ENCODE measurements at places on chromosomes 7 and 10. TPM values are rescaled to one million over a fixed set of nuclear protein-coding genes. Genes with fewer than 3 reads are reported as not detected.

SYCE1 gene
- total RNA-seq, result not detected

NKX2-3 gene
- total RNA-seq, result not detected

TEX36 gene
- total RNA-seq, result 0.32 TPM

CCDC146 gene
- 2.2 TPM for total RNA-seq

CRPPA gene
- 2.1 TPM for total RNA-seq

SEPTIN14 gene
- total RNA-seq, result not detected

PRTFDC1 gene
- total RNA-seq, result 22.1 TPM

SFTPA1 gene
- total RNA-seq, result not detected

CALHM3 gene
- total RNA-seq, result not detected

LMTK2 gene
- total RNA-seq, result 11.2 TPM

SEMA3A gene
- total RNA-seq, result 193 TPM

FAM200A gene
- total RNA-seq, result 5.5 TPM

STEAP1B gene
- 11.4 TPM for total RNA-seq

METTL27 gene
- total RNA-seq, result 9.0 TPM
